Activated CD8-positive, alpha-beta memory T cell treated with anti-CD3 and anti-CD28 coated beads for 1 hour (primary cell): ENCODE measurements at places on chromosomes 7 and 10.

- no peak for DNase-seq
Observed at GRCh38 chr10:83934641-83935338, 204.5 kb upstream of the GHITM start.

DNA sequence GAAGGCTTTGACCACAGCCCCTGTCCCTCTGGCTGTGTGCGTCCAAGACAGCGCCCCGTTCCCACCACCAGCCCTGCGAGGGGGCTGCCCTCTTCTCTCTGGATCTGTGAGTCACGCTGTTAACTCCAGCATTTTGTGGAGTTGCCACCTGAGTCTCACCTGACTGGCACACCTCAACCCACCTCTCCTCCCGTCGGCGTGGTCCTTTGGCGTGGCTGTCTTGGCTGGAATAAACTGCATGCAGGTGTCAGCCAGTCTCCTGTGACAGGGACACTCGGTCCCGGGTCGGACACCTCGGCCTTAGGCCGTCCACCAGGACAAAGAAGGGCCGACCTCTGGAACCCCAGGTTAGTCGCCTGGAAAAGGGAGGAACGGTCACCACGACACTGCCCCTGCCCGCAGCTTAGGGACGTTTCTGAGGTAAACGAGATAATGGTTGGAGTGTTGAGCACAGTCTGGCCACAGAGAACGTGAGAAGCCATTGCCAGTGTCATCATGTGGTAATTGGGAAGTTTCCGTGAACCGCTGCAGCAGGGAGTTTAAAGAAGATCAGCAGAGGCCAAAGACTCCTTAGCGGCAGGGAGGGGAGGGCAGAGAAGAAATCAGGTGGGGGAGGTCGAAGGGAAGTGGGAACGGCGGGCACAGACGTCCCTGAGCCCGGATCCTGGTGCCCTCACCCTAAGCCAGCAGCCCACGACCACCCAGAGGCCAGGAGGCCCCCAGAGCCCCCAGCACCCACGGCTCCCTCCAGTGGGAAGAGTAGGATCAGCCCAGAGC, 73.6 kb upstream of the FAM20C start:
- no peak for DNase-seq

DNA sequence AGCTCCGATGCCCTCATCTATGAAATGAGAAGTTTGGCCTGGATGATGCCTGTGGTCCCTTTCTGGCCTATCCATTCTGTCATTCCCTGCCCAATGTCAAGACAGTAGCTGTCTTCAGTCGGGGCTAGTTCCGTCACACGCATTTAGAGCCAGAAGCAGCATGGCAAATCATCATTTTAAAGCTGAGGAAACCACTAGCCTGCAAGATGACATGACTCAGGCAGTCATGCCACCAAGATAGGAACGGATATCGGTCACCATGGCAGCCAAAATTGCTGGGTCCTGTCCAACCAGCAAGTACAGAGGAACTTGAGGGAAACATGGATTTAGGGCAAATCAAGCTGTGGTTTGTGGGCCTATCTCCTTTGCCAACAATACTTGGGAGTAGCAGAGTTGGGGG, 64.5 kb upstream of the MRLN start:
- DNase-seq: no peak

GRCh38 chr10:59276919-59277318, 85.4 kb downstream of the FAM13C start:
- DNase-seq: no peak

GRCh38 chr7:99102809-99103690, 40.9 kb downstream of the SMURF1 start:
- no peak for DNase-seq
